Daoy (cell line): ENCODE measurements at places on chromosomes 7 and 10. TPM values are rescaled to one million over a fixed set of nuclear protein-coding genes. Genes with fewer than 3 reads are reported as not detected.

Gene SLC18A3
- total RNA-seq = not detected in 2 replicates

DNA sequence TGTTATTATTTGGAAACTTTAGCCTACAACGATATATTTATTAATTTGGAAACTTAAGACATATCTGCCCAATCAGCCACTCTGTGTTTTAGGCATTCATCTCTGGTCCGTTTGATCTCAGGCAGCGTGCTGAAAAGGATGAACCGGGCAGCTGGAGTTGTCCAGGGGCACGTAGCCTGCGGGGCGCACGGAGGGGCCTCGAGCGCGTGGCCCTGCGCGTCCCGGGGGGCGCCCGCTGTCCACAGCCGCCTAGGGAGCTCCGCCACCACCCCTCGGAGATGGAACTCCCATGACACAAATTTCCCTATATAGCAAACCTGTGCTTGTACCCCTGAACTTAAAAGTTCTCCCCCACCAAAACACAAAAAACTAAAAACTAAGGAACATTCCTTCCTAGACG lies 24.3 kb upstream of the MKI67 start:
- no peak for DNase-seq

DNA sequence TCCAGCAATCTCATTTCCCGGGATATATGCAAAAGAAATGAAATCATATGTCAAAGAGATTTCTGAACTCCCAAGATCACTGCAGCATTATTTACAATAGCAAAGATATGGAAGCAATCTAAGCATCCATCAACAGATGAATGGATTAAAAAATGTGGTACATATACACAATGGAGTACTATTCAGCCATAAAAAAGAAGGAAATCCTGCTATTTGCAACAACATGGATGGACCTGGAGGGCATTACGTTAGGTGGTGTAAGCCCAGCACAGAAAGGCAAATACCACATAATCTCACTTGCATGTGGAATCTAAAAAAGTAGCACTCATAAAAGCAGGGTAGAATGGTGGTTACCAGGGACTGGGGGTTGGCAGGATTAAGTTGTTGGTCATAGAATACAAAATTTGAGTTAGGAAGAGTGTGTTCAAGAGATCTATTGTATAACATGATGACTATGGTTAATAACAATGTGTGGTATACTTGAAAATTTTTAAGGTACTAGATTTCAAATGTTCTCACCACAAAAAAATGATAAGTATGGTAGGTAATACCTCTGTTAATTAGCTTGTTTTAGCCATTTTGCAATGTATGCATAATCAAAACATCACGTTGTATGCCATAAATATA lies 32.9 kb upstream of the EIF5AL1 start:
- no peak for DNase-seq

DNA sequence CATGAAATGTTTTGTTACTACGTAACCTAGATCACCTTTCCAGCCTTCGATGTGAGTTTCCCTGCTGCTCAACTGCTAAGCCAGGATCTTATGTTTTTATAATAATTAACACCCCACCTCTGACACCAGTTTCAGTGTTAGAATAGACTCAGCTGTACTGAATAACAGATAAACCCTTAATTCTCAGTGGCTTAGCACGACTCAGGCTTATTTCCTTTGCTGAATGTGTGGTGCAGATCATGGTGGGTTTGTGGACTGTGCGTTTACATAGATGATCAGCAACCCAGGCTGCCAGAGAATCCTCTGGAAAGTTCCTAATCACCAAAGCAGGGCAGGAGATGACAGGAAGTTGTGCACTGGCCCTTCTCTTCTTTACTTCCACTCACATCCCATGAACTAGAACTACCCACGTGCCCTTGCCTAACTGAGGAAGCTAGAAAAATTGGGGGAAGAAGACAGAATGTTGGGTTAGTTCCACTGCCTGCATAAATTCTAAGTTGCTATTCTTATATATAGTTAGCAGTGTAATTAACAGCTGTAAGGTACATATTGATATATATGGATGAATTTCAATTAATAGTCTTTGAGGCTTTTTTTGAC lies 111.8 kb downstream of the MAPK8 start:
- no peak for DNase-seq
